ENCODE measurements at places on chromosomes 3 and 15.

DNA sequence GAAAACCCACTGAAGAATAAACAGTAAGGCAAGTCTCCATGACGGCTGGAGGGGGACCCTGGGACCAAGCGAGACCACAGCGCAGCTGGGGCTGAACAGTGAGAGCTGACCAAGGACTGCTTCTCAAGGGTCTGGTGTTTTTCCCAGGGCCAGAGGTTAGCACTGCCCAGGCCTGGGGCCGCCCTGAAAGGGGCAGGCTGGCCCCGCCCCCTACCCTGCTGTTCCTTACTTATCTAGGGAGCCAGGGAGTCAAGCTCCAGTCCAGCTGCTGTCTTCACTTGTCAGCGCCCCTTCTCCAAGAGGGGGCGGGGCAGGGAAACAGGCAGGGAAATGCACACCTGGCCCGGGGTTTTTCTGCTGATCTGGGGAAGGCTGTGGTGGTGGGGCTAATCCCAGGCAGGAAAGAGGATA, 51.6 kb upstream of the HACD2 start:
- no peak for DNase-seq

DNA sequence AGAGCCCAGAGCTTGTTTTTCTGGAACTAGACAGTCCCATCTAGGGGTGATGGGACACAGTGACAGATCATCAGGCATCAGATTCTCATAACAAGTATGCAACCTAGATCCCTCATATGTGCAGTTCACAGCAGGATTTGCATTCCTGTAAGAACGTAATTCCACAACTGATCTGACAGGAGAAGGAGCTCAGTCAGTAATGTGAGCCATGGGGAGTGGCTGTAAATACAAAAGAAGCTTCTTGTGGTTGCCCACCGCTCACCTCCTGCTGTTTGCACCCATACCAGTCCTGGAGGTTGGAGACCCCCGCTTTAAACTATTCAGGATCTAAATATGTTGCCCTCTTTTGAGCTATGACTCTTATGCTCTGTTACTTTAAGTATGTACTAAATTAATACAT, 167.3 kb downstream of the ALCAM start:
- DNase-seq, result no peak

GRCh38 chr3:190531406-190531805, 17.5 kb downstream of the IL1RAP start:
- DNase-seq, result no peak

- DNase-seq, result no peak
Measured at GRCh38 chr15:56886363-56886931, 32.0 kb upstream of the TCF12 start.

- DNase-seq, result no peak
Measured at GRCh38 chr3:187040516-187041361, 98.6 kb downstream of the RPL39L start.

DNA sequence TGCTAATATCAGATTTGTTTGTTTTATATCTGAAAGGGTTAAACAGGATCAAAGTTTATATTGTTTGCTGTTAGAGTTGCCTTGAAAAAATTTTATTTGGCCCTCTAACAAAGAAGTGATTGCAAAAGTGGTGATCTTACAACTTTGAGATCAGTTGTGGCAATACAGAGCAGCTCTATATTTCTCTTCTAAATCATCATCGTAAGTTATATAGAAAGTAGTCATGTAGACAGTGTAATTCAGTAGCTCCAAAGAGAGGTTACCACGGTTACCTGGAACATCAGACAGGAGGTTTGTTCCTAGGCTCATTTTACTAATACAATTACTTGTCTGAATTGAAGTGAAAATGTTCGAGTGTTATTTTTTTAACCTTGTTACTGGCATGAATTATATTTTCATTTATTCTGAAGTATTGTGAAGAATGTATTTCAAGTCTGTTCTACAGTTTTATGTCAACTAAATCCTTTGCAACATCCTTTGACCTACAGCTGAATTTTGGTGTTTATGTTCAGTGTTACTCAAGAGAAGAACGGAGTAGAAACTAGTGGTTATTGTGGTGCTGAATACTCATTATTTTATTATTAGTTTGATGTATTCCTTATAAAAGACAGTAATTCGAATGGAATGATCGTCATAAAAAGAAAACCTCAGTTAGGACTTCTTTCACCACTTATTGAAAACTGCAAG, 214.2 kb downstream of the NAALADL2 start:
- DNase-seq, result no peak

- DNase-seq, result no peak
Measured at GRCh38 chr3:5011555-5012256, 32.5 kb downstream of the BHLHE40 start.
